Right atrium auricular region (tissue), 2 donors: ENCODE measurements at places on chromosomes 6 and 20.

DNA sequence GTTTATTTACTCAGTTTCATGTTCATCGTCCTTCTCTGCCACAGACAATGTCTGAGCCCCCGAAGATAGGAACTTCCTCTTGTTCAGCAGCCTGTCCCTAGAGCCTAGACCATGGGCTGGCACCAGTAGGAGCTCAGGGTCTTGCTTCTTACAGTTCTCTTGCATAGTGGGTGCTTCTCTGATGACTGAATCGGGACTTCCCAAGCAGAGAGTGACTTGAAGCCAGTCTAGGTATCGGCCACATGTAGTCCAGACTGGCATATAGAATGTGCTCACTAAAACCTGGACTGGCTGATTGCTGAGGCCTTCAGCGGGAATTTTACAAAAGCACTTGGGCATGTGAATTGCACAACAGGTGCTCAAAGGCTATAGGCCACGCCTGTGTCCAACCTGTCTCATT is 52.0 kb downstream of the PRDM1 start:
- DNase-seq = no peak

- no peak for DNase-seq
Measured at GRCh38 chr6:12386816-12387215, 96.7 kb downstream of the EDN1 start.

DNA sequence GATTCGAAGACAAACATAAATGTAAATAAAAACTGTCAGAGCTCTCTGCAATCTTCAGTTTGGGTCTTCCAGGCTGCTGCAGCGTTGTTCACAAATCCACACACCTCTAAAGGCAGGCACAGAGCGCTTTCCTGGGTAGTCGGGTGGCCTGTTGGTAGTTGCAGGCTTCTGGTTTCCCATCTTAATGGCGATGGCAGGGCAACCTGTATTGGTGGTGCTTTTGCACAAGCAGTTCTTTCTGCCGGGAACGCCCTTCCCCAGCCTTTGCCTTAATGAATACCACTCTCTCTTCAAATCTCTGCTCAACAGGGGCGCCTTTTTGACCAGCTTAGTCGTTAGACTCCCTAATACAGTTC is 723 bp upstream of the IFT52 start:
- no peak for DNase-seq

GRCh38 chr6:157283900-157284737 is 39.2 kb downstream of the TMEM242 start:
- no peak for DNase-seq

- DNase-seq = no peak
Measured at GRCh38 chr6:9540534-9541126, 874.2 kb downstream of the TFAP2A start.

DNA sequence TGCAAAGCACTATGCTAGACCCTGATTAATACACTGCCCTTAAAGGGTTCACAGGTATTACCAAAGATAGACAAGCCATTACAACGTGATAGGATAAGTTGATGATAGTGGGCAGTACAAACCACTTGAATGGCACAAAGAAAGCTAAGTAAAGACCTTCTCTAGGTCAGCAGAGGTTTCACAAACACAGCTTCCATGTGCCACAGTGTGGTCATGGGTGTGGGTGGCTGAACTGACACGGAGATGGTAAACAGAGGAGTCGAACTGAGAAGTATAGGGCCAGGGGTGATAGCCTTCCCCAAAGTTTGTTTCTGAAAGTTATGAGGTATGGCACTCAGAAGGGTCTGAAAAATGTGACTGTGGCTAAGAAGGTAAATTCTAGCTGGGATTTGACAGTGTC is 4.3 kb downstream of the ZBTB9 start:
- DNase-seq = no peak

DNA sequence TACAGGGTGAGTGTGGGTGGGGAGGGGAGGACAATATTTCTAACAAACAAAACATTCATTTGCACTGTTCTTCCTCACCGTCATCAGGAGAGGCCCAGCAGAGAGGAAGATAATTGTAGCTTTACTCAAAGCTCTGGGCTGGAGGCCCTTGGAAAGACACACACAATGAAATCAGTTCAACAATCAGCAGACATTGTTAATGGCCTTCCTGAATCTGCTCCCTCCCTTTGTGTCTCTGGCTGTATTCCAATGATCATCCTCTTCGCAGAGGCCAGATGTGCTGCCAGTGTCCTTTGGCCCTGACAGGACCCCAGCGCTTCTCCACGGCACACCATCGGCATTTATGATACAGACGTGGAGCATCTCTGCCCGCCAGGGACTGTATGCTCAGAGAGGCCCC is 44.6 kb upstream of the LRFN2 start:
- DNase-seq = no peak

DNA sequence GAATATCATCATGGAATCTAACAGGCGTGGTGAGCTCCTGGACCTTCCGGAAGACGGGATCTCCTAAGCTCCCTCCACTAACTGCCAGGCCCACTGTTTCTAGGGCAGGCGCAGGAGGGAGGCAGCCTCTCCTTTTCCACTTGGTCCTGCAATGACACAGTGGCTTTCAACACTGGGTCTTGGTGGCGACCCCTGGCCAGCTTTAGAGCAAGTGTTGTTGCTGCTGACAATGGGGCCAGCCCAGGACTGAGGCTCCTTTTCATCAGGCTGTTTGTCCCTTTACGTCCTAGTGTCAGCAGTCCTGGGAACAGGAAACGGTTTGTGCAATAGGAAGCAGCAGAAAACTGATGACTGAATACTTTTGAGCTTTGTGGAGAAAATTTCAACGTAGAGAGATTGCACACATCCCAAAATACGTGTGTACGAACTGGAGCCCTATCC is 9.7 kb upstream of the QKI start:
- no peak for DNase-seq

DNA sequence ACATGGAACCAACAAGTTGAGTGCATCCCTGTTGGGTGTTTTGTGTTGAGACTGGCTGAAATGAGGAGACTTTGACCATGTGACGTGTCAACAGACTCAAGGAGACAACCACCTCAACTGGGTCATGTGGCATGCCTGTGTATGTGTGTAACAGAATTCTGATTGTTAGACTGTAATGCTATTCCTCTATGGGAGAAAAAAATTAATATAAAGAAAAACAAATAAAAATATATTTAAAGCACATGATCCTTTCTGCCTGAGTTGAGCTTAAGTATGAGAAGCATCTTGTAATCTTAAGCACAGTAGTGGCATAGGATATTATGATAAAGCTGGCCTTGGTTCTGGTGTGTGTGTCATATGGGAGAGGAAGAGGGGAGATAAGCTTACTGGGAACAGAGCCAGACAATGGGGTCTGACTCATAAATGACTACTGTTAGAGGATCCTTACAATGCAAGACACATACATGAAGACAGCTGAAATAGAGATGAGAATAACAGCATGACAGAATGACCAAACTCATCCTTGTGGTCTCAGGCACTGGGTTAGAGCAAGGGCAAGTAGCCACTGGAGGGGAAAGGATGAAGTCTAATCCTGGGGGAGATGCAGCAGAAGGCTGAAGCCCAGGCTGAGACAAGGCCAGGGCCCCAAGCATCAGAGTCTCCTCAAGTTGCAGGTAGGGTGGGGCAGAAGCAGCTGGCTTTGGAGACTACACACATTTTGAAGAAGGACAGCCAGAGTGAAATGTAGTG is 9.2 kb downstream of the TP53INP2 start:
- DNase-seq = no peak

- no peak for DNase-seq
Measured at GRCh38 chr6:25628471-25629197, 23.4 kb upstream of the SCGN start.

DNA sequence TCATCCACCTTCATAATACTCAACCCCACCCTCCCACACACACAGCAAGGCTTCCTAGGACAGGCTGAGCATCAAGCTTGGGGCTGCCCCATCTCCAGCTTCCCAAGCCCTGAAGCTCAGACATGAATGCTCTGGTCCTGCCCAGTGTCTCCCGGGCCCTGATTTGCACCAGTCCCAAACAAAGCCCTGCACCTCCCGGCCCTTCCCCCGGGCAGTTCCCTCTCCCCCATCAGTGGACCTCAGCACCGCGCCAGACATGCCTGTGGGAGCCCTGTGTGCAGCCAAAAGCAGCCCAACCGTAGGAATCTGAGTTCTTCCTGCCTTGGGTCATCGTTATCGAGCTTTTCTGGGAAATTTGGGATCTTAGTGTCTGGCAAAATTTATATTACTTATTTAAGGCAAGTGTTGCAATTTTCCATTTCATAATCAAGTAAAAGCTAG is 63.5 kb downstream of the THBS2 start:
- peak; percentile 87 for DNase-seq

DNA sequence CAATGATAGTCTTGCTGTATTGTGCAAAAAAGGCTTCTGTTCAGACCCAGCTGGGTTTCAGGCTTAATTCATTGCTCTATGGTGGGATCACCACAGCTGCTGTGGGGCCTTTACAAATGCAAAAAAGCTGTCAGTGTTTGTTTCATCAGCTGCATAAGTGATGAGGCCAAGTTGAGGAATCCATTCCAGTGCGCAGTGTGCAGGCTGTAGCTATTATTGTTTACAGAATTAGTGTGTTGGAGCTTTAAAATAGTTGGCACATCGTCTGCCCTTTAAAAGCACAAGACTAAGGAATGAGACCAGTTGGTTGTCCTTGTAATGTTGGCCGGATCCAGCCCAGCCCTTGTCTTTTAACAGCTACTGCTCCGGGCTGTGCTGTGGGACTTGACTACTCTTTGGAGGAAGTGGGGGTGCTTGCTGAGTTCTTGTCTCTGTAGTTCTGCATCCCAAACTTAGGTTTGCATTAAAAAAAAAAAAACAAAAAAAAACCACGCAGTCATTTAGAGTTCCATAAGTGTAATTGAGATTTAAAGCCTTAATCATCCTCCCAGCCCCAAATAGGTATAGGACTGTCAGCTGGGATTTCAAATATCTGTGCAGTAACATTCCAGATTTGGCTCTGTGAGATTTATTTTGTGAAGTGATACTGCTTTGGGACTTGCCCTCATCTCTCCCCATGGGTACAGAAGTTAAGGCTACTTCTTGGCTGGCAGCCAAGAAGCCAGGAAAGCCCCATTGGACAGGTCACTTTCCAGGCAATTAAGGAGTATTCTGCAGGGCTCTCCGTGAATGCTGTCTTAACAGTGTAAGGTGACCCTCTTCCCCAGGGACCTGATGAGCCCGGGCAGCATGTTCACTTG is 19.3 kb downstream of the JARID2 start:
- no peak for DNase-seq

DNA sequence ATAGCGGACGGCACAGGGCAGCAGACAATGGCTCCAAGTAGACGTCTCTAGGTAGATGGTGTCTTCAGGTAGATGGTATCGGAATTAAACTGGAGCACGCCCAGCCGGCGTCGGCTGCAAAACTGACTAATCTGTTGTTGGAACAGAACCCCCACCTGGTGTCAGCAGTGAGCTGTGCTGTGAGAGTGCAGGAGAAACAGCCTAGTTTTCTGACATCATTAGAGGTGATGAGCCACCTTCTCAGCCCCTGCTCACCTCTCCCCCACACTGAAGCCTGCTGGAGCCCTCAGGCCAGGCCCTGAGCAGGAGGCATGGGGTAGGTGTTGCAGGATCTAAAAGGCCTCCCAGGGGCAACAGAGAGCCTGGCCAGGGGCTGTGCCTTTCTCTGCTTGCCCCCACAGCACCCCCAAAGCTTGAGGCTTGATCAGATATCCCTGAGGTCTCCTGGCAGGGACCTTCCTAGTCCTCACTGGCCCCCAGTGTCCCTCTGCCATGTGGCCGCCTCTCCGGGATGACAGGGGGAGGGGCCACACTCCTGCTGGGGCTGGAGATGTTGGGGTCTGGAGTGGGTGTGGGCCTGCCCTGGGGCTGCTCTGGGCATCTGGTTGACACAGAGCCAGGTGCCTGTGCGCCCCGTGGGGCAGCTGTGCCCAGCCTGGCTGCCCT is 6.9 kb upstream of the HELZ2 start:
- DNase-seq = no peak

DNA sequence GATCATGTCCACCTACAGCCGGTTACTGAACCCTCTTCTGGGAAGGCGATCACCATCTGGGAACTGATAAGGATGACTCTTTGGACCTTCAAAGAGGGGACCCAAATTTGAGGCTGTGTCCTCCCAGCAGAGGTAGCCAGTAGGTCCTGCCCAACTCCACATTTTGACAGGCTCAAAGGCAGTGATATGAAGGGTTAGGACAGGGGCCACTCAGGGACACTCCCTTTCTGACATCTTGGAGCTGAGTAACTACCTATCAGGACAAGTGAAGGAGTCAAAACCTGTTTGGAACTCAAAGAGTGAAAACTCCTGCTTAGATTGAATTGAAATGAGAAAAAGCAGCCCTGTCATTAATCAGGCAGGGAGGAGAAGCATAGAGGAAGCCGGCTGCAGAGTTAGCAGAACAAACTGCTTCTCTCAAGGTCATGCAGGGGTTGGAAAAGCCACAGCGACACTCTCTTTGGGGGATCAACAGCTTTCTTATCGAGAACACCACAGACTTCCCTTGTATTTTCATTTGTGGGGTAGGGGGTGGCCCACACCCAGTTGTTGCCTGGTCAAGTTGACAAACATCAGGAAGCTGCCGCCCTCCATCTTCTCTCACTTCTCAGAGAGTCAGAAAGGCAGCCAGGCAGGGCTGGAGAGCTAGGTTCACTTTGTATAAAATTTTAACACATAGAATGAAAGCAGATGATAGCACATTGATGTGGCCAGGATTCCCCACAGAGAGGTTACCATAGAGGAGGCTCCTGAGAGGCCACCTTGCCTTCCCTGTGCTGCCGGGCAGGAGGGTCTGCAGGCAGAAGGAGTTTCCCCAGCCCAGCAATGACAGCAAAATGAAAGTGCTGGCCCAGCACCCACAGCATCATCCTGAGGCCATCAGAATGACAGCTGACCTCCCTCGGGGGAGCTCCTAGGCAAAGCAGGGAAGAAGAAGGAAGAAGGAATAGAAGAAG is 47.6 kb downstream of the AGPAT4 start:
- DNase-seq = no peak

DNA sequence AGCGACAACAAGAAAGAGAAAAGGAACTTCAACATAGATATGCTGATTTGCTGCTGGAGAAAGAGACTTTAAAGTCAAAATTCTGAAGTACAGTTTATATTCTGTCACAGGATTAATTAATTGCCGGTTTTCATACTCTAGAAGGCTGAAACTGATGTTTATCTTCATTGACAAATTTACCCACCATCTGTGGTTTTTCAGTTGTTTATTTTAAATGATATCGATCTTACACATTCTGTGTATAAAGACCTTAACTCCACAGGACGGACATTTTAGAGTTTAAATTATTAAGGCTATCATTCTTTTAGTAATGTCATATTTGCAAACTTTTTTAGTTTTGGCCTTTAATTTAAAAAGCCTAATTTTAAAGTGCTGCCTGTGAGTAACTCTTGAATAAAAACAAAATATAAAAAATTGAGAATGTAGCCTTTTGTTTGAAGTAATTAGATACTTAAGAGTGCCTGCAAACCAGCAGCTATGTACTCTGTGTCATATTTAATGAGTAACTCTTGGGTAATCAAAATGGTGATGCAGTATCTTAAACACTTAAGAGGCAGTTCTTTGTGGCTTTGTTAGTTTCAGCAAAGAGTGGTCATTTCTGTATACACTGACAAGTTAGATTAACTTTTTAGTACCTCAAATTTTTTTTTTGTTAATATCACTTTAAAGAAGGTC is 59.3 kb downstream of the CDC5L start:
- no peak for DNase-seq
